ENCODE measurements at places on chromosomes 1 and 21. TPM values are rescaled to one million over a fixed set of nuclear protein-coding genes. Genes with fewer than 3 reads are reported as not detected.

TMEM59 gene
- total RNA-seq: 173 TPM

CFAP107 gene
- not detected for total RNA-seq

AUNIP gene
- 0.47 TPM for total RNA-seq

CIART gene
- 15.1 TPM for total RNA-seq

TCP10L gene
- total RNA-seq: 1.0 TPM

LCE3C gene
- total RNA-seq: not detected

NPR1 gene
- total RNA-seq: 7.0 TPM

CLCA4 gene
- total RNA-seq: 0.15 TPM

IL19 gene
- total RNA-seq: not detected

LAD1 gene
- 10.8 TPM for total RNA-seq

DOP1B gene
- total RNA-seq: 14.9 TPM

PLEKHM2 gene
- 177 TPM for total RNA-seq

WNT4 gene
- 1.0 TPM for total RNA-seq

SPRR4 gene
- not detected for total RNA-seq

IKBKE gene
- total RNA-seq: 0.45 TPM

TSNAX gene
- total RNA-seq: 108 TPM

GPR25 gene
- total RNA-seq: not detected

FAM167B gene
- total RNA-seq: 2.0 TPM

VWA5B1 gene
- not detected for total RNA-seq

NEXN gene
- total RNA-seq: 541 TPM

LMOD1 gene
- total RNA-seq: 31.7 TPM

CFAP57 gene
- not detected for total RNA-seq

SH3BGR gene
- total RNA-seq: 441 TPM

BRDT gene
- total RNA-seq: not detected

BLACAT1 gene
- total RNA-seq: not detected

OR2AK2 gene
- not detected for total RNA-seq

CR1L gene
- not detected for total RNA-seq

WNT3A gene
- not detected for total RNA-seq

IL6R gene
- total RNA-seq: 32.6 TPM

MCOLN2 gene
- total RNA-seq: not detected

SUMO3 gene
- 50.2 TPM for total RNA-seq

VPS45 gene
- total RNA-seq: 19.1 TPM

XCL2 gene
- total RNA-seq: not detected

DSCAM gene
- total RNA-seq: not detected

CD1C gene
- total RNA-seq: not detected

TNFRSF9 gene
- total RNA-seq: not detected

KRTAP20-3 gene
- total RNA-seq: not detected

IGSF3 gene
- 0.40 TPM for total RNA-seq

PRKAA2 gene
- total RNA-seq: 51.1 TPM

RAP1GAP gene
- 0.32 TPM for total RNA-seq

TMPRSS15 gene
- not detected for total RNA-seq

NID1 gene
- total RNA-seq: 12.0 TPM

KCNAB2 gene
- 4.7 TPM for total RNA-seq

CYP4A11 gene
- not detected for total RNA-seq

FLG2 gene
- total RNA-seq: not detected

HFM1 gene
- 1.8 TPM for total RNA-seq

C1QA gene
- total RNA-seq: 36.8 TPM

RNF186 gene
- total RNA-seq: not detected

RPL22 gene
- 308 TPM for total RNA-seq

PLPPR4 gene
- total RNA-seq: 0.08 TPM

GREM2 gene
- 9.5 TPM for total RNA-seq
